ENCODE measurements at places on chromosomes 5 and 9.

DNA sequence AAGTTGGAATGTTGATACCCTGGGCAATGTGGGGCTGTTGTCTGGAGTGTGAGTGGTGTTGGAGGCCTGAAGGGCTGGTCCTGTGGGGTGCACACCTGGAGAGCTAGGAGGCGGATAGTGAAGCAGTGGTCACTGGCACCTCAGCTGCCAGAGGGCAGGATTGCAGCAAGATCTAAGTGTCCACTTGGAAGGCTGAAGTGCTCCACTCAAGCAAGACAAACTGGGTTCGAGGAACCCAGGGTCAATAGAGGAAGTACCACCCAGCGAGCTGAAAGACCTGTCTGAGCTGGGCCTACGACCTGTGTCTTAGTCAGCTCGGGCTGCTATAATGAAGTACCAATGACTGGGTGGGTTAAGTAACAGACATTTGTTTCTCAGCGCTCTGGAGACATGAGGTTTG, 39.7 kb upstream of the TJP2 start:
- DNase-seq, result no peak

DNA sequence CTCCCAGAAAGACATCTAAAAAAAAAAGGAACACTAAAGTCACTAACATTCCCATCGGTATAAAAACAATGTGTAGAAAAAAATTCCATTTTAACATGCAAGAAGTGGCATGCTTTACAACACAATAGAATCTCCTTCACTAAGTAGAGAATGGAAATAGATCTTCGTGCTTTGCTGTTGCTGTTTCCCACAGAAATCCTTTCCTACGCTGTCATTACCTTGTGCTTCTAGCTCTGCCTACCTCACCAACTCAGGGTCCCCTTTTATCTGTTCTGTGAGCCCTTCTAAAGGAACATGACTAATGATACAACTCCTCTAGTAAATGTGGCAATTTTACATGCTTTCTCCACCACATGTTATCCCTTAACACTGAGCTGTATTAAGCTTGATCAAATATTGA, 202.9 kb downstream of the MCTP1 start:
- no peak for DNase-seq

- DNase-seq, result no peak
Measured at GRCh38 chr5:125038477-125038876, 292.0 kb upstream of the ZNF608 start.

DNA sequence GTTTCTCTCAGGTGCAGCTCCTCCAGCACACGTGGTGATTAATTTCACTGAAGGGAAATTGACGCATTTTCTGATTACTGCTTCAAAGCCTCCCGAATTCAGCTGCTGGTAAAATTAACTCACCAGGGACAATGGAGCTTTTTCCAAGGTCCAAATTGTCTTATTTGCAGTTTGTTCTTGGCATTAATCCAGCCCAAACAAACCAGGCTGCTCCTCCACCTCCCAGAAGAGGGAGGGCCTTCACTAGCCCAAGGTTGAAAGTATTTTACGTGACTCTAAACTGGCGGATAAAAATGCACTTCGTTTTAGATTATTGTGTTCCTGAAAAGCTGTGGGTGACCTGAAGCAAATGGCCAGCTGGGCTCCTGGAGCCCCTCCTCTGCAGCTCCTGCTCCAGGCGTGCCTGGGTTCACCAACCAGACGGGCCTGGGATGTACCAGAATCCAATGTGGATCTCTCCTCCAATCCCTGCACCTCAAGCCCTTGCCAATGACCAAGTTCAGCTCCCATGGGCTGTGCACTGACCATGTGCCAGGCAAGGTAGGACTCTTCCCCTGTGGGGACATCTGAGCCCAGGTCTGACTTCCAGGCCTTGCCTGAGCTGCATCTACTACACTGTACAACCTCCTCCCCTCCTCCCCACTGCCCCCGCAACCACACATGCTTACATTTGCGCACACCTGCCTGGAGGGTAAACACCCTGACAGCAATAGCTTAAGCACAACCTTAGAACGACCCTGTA, 193.4 kb downstream of the CDK5RAP2 start:
- no peak for DNase-seq

DNA sequence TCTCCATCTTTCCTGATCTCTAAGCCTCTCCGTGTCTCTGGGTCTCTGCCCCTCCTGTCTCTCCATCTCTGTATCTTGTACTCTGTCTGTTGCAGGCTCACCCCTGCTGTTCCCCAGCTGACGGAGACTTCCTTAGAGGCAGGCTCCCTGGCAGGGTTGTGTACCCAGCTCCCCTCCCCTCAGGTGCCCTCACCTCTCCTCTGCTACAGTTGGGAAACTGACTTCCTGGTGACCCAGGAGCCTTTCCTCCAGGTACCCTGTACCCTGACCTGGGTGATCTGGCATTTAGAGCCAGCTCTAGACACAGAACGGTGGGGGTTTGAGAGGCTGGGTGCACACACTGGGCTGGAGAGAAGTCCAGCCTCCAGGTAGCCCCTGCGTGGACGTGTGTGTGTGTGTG, 37.7 kb downstream of the CXXC5 start:
- DNase-seq, result no peak

GRCh38 chr5:123545506-123545905, 33.5 kb downstream of the CSNK1G3 start:
- no peak for DNase-seq

- no peak for DNase-seq
Measured at GRCh38 chr9:121192959-121193640, 8.6 kb downstream of the RAB14 start.

GRCh38 chr9:25260046-25260445, 418.2 kb downstream of the TUSC1 start:
- no peak for DNase-seq

GRCh38 chr9:116336133-116336862, 182.7 kb downstream of the PAPPA start:
- DNase-seq, result no peak

GRCh38 chr5:5678909-5679308, 256.4 kb downstream of the ICE1 start:
- DNase-seq, result no peak

DNA sequence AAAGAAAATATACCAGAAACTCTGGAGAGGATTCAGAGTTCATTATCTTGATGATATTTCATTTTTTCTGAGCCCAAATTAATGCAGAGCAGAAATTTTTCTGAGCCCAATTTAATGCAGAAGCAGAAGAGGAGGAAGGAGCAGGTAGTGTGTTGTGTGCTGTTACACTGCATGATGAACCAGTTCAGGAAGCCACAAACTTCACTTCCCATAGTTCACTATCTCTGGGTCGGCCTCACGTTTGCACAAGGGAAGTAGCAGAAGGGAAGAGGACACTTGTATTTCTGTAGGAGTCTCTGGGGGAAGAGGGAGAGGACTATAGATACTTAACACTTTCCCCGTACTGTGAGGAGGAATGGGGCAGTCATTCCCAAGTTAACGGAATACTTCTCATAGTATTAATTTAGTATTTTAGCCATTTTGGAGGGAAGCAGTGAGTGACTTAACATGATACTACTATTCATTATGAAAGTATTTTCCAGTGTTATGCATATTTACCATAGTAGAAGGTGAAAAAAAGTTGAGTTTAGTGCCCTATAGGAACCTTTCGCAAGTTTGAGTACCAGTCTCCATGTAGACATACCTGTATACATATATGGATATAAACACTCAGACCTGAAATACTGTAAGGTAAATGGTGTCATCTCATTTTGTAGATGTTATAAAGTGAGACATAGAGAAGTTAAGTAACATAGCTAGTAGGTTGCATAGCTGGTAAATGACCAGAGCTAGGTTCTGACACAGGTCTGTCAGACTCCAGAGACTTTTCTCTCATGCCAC, 30.0 kb downstream of the XPA start:
- DNase-seq, result no peak

DNA sequence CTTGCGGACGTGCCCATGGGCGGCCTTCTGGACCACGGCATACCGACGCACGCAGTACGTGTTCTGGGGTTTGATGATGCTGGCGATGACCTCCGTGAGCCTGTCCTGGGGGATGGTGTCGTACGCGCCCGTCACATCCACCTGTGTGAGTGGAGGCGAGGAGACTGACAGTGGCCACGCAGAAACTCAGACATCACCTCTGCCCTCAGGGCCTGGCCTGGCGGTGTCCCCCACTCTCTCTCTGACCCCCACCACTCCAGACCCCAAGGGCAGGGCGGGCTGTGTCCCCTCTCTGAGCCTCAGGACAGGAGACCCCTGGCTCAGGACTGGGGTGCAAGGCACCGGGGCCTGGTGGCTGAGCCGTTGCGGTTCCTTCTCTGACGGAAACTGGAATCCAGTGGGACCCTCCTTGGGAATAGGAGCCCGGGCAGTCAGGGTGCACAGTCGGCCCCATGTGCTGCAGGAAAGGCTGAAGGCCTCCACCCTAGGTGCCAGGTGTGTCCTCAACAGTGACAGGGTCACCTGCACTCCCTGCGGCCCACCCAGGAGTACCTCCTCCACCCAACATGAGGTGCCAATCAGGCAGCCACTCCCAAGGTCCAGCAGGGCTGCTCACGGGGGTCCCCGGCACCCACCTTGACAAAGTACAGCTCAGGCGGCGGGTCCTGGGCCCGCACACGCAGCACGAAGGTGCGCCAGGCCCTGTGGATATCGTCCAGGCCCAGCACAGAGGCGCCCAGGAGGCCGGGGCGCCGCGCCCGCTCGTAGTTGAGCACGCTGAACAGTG, 16.0 kb downstream of the TERT start:
- DNase-seq, result no peak

DNA sequence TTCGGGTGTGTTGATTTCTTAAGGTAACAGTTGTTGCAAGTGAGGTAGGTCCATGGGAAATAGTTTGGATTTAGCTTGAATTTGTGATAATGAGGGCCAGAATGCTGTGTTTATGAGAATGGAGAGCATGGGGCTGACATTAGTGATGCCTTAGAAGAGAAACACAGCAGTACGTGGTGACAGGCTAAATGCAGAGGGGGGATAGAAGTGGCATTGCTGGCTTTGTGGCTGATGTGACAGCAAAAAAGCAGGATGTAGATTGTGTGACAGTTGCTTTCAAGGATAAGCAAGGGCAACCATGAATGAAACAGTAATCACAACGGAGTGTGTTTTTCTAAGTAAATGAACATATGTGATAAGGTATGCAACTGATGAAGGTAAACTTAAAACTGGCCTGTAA, 103.4 kb upstream of the SGCD start:
- no peak for DNase-seq
